Activated naive CD8-positive, alpha-beta T cell treated with anti-CD3 and anti-CD28 coated beads for 36 hours (primary cell): ENCODE measurements at places on chromosomes 12 and 14. TPM values are rescaled to one million over a fixed set of nuclear protein-coding genes. Genes with fewer than 3 reads are reported as not detected.

The ASB2 gene
- 29.1 TPM for total RNA-seq

The SPTB gene
- total RNA-seq = 0.31 TPM

The KCNH3 gene
- total RNA-seq = 10.9 TPM

The TAMALIN gene
- 11.3 TPM for total RNA-seq

The CFAP54 gene
- 0.52 TPM for total RNA-seq

The OTX2 gene
- not detected for total RNA-seq

The KRT78 gene
- total RNA-seq = not detected

The SMOC1 gene
- not detected for total RNA-seq

GRCh38 chr12:102484428-102484958 lies 4.1 kb upstream of the IGF1 start:
- DNase-seq = peak; percentile 74
- peak overlapping the region; percentile 97 for H3K27ac ChIP-seq
- H3K4me3 ChIP-seq = peak overlapping the region; percentile 62
- peaks cover 37% of the 10 kb centered on the region for H3K4me1 ChIP-seq

DNA sequence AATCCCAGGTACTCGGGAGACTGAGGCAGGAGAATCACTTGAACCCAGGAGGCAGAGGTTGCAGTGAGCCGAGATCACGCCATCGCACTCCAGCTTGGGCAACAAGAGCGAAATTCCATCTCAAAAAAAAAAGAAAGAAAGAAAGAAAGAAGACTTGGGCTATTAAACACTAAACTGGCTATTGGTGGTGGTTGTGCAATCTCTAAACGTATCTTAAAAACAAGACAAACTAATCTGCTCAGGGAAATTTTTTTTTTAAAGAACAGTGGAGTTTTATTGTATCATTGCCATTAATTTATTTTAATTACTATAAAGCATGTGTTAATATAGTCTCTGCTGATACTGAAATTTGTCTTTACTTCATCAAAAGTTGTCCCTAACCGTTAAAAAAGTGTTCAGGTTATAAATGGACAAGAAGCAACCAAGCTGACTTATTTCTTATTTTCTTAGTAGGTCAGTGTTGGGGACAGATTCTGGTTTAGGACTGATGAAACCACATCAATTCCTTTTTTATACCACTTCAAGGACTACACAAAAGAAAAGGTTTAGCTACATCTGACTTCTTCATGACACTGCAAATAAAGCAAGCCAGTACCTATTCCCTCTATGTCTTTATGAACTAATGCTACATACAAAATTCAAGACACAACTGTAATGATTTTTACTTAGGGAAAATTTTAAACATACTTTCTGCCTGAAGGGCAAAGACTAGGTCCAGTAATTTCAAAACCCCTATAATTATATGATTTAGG lies 68.7 kb upstream of the KRAS start:
- no peaks in the 10 kb centered on the region for H3K27me3 ChIP-seq
- no peak overlapping the region for H3K27ac ChIP-seq
- H3K4me1 ChIP-seq = peaks cover 51% of the 10 kb centered on the region
- no peaks in the 10 kb centered on the region for H3K36me3 ChIP-seq
- no peak overlapping the region for H3K4me3 ChIP-seq

DNA sequence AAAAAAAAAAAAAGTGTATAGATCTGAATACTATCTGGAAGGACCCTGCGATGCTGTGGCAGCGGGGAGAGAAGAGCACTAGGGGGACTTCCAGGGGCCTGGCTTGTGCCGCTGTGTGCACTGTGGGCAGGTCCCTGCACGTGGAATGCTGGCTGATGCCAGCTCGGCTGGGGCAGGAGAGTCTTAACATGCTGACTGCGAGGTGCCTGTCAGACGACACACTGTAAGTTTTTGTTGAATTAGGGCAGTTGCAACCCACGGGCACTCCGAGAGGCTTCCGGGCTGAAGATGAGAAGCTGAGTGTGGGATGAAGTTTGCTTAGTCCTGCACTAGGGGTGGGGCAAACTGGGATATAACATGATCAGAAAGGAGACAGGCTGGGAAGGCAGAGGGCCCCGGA lies 10.7 kb downstream of the GLT1D1 start:
- no peaks in the 10 kb centered on the region for H3K4me1 ChIP-seq
- no peak overlapping the region for H3K4me3 ChIP-seq

- peak overlapping the region; percentile 67 for H3K27ac ChIP-seq
- no peaks in the 10 kb centered on the region for H3K36me3 ChIP-seq
- H3K27me3 ChIP-seq = peaks cover 13% of the 10 kb centered on the region
- DNase-seq = peak; percentile 71
- H3K4me3 ChIP-seq = no peak overlapping the region
- H3K4me1 ChIP-seq = peaks cover 16% of the 10 kb centered on the region
Measured at GRCh38 chr12:111359231-111359913, 9.5 kb downstream of the PHETA1 start.

- H3K36me3 ChIP-seq = peaks cover 25% of the 10 kb centered on the region
- DNase-seq = no peak
- no peaks in the 10 kb centered on the region for H3K27me3 ChIP-seq
- H3K4me3 ChIP-seq = no peak overlapping the region
Measured at GRCh38 chr12:93402333-93403311, 24.9 kb downstream of the NUDT4 start.

GRCh38 chr14:69090187-69090789 lies 62.6 kb downstream of the DCAF5 start:
- DNase-seq = no peak
- no peaks in the 10 kb centered on the region for H3K27me3 ChIP-seq
- H3K27ac ChIP-seq = no peak overlapping the region

DNA sequence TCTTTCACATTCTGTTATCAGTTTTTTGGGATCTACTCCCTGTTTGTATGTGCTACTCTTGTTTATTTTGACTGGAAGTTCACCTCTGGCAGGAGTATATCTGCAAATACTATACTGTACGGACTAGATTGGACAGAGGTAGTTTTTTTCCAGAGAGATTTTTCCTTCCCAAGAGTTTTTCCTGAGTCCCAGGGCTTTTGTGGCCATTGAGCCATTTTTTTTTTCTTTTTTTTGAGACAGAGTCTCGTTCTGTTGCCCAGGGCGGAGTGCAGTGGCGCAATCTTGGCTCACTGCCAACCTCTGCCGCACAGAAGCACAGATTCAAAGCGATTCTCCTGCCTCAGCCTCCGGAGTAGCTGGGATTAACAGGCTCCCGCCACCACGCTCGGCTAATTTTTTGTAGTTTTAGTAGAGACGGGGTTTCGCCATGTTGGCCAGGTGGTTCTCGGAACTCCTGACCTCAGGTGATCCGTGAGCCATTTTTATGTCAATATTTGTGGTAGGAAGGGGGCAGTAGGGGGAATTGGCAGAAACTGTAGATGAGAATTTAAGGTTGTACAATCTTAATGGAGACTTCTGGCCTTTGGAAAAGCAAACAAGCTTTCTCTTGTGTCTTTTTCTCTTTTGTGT lies 19.4 kb downstream of the KTN1 start:
- peaks cover 24% of the 10 kb centered on the region for H3K4me1 ChIP-seq
- DNase-seq = no peak
- no peak overlapping the region for H3K4me3 ChIP-seq
- no peak overlapping the region for H3K27ac ChIP-seq
- no peaks in the 10 kb centered on the region for H3K27me3 ChIP-seq

- DNase-seq = no peak
- H3K36me3 ChIP-seq = peaks cover 2% of the 10 kb centered on the region
- H3K4me1 ChIP-seq = peaks cover 6% of the 10 kb centered on the region
- no peaks in the 10 kb centered on the region for H3K27me3 ChIP-seq
- no peak overlapping the region for H3K4me3 ChIP-seq
- H3K27ac ChIP-seq = no peak overlapping the region
Measured at GRCh38 chr14:21933681-21934080, 260.1 kb upstream of the OR4E1 start.

GRCh38 chr12:96548384-96548783 lies 59.0 kb downstream of the CFAP54 start:
- no peak overlapping the region for H3K27ac ChIP-seq
- H3K36me3 ChIP-seq = no peaks in the 10 kb centered on the region
- no peak overlapping the region for H3K4me3 ChIP-seq
- peaks cover 20% of the 10 kb centered on the region for H3K27me3 ChIP-seq
- H3K4me1 ChIP-seq = no peaks in the 10 kb centered on the region

- peaks cover 35% of the 10 kb centered on the region for H3K36me3 ChIP-seq
- H3K4me3 ChIP-seq = no peak overlapping the region
- no peak overlapping the region for H3K27ac ChIP-seq
Measured at GRCh38 chr12:2862876-2863275, 6.0 kb upstream of the TEX52 start.

- no peaks in the 10 kb centered on the region for H3K36me3 ChIP-seq
- no peak overlapping the region for H3K4me3 ChIP-seq
- no peaks in the 10 kb centered on the region for H3K27me3 ChIP-seq
- H3K4me1 ChIP-seq = peaks cover 2% of the 10 kb centered on the region
- H3K27ac ChIP-seq = no peak overlapping the region
Measured at GRCh38 chr12:54579258-54579657, 9.2 kb downstream of the PPP1R1A start.

GRCh38 chr12:91109148-91109564 lies 2.1 kb downstream of the LUM start:
- no peak overlapping the region for H3K4me3 ChIP-seq
- no peak overlapping the region for H3K27ac ChIP-seq
- peaks cover 10% of the 10 kb centered on the region for H3K27me3 ChIP-seq
- no peaks in the 10 kb centered on the region for H3K4me1 ChIP-seq
- peak; percentile 42 for DNase-seq
- no peaks in the 10 kb centered on the region for H3K36me3 ChIP-seq

DNA sequence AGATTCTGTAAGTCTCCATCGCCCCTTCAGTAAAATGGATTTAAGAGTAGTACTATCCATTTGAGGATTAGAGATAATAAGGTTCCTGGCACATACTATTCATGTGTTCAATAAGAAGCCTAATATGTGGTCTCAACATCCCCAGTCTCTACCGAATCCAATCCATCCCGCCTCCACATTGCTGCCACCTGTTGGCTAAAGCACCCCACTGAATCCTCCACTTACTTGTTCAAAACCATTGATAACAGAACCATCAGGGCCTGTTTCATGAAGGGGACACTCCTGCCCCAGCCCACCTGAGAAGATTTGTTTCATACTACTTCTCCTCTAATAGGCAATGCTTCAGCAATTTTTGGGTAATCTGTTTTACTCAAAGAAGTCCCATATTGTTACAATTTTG lies 147.5 kb downstream of the SLC2A13 start:
- no peak overlapping the region for H3K4me3 ChIP-seq
- no peaks in the 10 kb centered on the region for H3K27me3 ChIP-seq
- DNase-seq = no peak
- no peaks in the 10 kb centered on the region for H3K4me1 ChIP-seq
- H3K36me3 ChIP-seq = no peaks in the 10 kb centered on the region

- H3K36me3 ChIP-seq = peaks cover 39% of the 10 kb centered on the region
- H3K4me3 ChIP-seq = no peak overlapping the region
- no peak overlapping the region for H3K27ac ChIP-seq
- peaks cover 24% of the 10 kb centered on the region for H3K4me1 ChIP-seq
- H3K27me3 ChIP-seq = no peaks in the 10 kb centered on the region
Measured at GRCh38 chr14:90317286-90317685, 14.5 kb downstream of the NRDE2 start.

- peaks cover 11% of the 10 kb centered on the region for H3K27me3 ChIP-seq
- no peak overlapping the region for H3K27ac ChIP-seq
- no peak for DNase-seq
Measured at GRCh38 chr14:100584056-100585031, 2.9 kb downstream of the BEGAIN start.

GRCh38 chr14:60805841-60806430 lies 71.4 kb downstream of the MNAT1 start:
- no peaks in the 10 kb centered on the region for H3K27me3 ChIP-seq
- DNase-seq = no peak
- H3K4me3 ChIP-seq = no peak overlapping the region
- H3K27ac ChIP-seq = no peak overlapping the region
- H3K36me3 ChIP-seq = peaks cover 13% of the 10 kb centered on the region
- H3K4me1 ChIP-seq = peaks cover 4% of the 10 kb centered on the region
